NCI-H187 treated with DMSO at 0.1 percent for 48 hours (cell line): ENCODE measurements at places on chromosomes 3 and 15.

DNA sequence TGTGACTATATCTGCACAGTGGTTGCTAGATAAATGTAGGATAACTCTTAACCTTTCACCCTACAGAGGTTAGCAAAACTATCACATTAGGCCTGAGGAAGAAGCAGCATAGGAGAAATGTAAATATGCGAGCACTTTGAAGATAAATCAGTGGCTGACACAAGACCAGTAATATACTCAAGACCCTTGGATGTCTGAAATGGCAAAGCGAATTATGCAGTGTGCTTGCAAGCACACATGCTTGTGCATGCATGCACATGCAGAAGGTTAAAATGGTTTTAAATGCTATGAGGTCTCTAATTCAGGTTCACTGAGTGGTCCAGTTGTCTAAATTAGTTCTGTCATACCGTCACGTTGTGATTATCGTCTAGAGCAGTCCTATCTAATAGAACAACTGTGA, 13.6 kb upstream of the UTS2B start:
- DNase-seq = no peak

DNA sequence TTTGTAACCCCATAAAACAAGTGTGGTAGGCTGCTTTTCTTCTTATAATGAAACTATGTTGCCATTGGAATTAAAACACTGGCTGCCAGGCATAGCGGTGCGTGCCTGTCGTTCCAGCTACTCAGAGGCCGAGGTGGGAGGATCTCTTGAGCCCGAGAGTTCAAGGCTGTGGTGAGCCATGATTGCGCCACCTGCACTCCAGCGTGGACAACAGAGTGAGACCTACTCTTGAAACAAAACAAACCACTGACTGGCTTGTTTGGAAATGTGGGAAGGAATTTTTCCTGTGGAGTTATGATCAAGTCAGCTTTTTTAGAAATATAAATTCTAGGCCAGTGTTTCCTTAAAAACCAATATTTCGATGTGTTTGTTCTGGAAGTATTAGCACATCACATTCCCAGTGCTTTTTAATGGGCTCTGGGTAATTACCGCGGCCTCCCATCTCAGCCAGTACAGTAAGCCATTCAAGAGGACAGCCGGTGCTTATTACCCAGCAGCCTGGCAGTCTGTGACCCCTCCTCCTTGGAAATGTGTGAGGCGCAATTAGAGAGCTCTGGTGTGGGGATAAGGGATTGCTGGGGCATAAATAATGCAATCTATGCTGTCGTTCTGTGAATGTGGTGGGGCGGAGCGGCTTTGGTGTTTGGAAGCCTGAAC, 58.3 kb upstream of the TRAK1 start:
- no peak for DNase-seq

- no peak for DNase-seq
Observed at GRCh38 chr3:88031642-88032077, 27.1 kb downstream of the CGGBP1 start.

- DNase-seq = no peak
Observed at GRCh38 chr3:141735770-141736465, 2.2 kb upstream of the RNF7 start.

GRCh38 chr3:4746241-4746958, 232.8 kb upstream of the BHLHE40 start:
- DNase-seq = no peak

DNA sequence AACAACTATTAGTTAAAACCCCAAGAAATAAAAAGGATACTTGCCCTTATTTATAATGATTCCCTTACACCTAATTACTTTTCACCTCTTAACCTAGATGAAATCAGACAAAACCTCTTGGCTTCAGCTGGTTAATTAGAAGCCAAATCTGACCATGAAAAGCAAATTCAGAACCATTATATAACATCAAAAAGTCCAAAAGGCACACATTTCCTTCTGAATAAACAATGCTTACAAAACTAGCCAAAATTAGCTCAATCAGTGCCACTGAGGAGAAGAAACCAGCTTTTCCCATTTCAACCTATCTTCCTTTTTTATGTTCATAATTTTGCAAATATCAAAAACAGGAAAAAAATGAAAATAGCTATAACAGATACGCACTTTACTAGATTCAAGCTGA, 3.2 kb downstream of the EHHADH start:
- no peak for DNase-seq

GRCh38 chr3:72848703-72849081, 447 bp upstream of the SHQ1 start:
- DNase-seq = no peak

DNA sequence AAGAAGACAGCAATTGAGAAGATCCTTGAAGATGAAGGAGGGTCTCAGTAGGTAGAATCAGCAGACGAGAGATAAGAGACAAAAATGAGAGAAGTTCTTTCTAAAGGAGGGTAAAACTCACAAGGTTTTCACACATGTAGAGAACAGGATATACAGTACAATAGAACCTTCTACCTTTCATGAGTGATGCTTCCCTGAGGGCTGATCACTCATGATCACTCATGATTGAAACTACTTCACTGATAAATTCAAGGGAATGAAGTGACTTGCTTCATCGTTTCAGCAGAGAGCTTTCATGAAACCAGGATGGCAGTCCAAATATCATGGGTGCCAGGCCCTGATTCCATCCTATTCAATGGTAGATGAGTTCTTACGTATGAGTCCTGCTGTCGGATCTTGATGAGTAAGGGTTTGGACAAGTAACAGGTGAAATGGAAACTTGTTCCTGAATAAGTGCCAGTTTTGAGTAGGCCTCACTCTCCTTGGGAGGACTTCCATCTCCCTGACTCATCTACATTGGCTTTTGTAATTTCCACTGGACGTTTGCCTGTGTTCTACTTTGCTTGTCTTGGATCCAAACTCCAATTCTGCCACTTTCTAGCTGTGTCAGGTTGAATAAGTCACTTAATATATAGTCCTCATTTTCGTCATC, 9.6 kb upstream of the CLDN16 start:
- no peak for DNase-seq

DNA sequence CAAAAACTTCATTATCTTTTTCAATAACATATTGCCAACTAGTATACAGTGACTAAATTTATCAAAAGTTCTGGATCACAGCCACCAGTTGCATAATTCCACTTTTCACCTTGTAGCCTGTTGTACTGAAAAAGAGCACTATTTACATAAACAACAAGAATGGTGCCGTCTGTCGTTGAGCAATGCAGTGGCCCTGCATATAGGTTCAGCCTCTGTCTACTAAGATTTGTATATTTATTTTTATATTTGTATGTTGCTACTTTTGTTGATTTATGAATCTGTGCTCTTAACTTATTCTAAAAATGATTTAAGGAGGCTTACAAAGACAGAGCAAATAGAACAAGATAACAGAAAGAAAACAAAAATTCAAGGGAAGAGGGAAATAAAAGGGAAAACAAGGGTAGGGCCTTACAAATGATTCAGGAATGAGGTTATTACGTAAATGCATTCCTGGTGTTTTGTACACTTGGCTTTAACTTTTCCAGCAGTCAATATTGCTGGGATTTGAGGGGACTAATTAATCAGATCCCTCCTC, 257.6 kb upstream of the STT3B start:
- no peak for DNase-seq

GRCh38 chr15:40290918-40291574, 8.2 kb upstream of the ANKRD63 start:
- no peak for DNase-seq

GRCh38 chr15:81197255-81197630, 564 bp downstream of the IL16 start:
- DNase-seq = no peak

DNA sequence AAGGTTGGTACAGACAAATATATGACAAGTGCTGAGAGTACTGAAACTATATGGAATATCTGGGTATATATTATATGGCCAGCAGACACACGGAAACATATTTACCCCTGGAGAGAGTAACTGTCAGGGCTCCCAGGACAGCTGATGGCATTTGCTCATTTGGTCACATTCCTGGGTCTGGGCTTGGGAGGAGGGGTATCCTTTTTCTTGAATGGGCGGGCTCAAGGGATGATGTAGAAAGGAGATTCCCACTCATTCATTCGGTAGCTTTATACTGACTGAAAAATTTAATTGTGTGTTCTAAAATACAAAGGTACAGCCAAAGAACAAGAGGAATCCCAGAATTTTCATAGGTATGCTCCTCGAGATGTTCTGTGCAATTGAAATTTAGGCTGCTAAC, 131.0 kb downstream of the KCNAB1 start:
- DNase-seq = no peak

DNA sequence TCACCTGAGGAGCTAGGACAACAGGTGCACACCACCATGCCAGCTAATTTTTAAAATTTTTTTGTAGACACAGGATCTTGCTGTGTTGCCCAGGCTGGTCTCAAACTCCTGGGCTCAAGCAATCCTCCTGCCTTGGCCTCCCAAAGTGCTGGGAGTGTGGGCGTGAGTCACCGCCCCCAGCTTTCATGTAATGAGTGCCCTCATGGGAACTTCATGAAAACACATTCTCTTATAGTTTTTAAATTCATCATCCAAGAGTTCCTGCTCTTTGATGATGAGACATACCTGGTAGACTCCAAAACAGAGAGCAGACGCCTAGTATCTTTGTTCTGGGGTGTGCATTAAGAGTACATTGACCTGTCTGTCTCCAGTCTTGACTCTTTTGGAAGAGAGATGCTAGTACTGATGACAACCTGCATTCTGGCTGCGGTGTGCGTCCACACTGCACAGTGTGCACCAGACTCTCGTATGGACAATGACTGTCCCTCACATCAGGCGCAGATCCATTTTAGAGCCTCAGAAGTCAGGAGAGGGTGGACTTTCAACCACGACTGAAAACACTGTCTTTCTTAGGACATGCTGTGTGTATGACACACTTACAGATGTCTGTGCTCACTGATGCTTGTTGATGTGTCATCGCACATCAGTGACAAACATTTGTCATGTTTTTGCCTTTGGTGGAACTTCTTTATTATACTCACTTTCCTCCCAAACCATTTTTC, 2.0 kb downstream of the NRROS start:
- DNase-seq = no peak

DNA sequence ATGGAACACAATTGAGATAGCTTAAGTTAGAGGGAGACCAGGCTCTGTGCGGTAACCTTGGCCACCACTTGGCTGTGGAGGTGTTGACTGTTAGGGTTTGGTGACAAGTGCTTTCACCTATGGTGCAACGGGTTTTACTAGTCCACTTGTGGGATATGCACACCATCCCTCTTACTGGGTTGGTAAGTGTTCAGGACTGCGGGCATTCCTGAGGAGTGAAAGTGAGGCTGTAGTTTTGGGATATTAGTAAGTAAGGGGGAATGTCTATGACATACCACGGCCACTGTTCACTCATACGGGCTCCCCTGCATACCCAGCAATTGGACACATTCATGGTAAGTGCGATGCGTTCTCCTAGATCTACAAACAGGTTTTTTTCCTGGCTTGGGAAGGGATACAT, 8.0 kb upstream of the RAD54L2 start:
- DNase-seq = no peak

- DNase-seq = no peak
Observed at GRCh38 chr3:4820296-4821121, 158.7 kb upstream of the BHLHE40 start.

- DNase-seq = no peak
Observed at GRCh38 chr3:172915911-172916514, 165.5 kb downstream of the ECT2 start.
